Thymus (tissue), 14 donors: ENCODE measurements at places on chromosomes 2 and 18. TPM values are rescaled to one million over a fixed set of nuclear protein-coding genes. Genes with fewer than 3 reads are reported as not detected.
A peak's percentile ranks its signal among the peaks of the same experiment; 100 is the strongest.

DNA sequence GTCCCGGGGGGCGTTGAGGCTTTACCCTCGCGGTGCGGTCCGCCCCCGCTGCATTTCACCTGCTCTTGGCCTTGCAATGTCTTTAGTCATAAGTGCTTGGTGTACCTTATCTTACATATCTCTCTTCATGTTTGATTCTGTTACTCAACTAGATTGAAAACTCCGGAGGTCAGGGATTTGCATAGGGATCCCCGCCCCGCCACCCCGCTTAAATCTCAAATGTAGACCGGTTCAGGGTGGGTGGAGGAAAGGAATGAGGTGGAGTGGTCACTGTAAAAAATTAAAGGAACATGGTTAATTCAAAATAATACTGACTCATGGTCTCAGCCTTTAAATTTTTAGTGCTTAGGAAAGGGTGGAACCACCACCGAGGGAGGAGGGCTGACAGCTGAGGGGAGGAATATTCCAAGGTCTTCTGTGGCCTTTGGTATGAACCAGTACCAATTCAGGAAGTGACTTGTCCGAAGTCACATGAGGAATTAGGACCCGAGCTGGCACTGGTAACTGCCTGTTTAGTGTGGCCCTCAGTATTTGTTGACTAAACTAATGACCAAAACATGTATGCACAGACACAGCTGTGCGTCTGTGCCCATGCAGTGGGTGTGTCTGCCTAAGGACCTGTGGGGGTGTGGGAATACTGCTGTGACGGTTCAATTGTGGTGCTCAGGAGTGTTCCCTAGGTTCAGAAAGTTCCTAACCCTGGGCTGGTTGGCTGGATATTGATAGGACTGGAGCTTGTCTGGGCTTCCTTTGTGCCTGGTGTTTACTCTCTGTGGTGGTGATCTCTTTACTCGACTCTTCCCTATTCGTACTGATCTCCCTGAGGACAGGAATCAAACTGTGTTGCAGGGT, 1.0 kb downstream of the PLEKHB2 start:
- H3K36me3 ChIP-seq: peaks cover 5% of the 10 kb centered on the region
- peak overlapping the region; percentile 87 for H3K27ac ChIP-seq
- peaks cover 22% of the 10 kb centered on the region for H3K4me1 ChIP-seq
- H3K4me3 ChIP-seq: peak overlapping the region; percentile 99

The PROC gene
- 0.71 TPM for total RNA-seq

- H3K27me3 ChIP-seq: peaks cover 24% of the 10 kb centered on the region
- no peak for DNase-seq
- H3K4me3 ChIP-seq: no peak overlapping the region
- no peaks in the 10 kb centered on the region for H3K36me3 ChIP-seq
These were observed 171.2 kb downstream of the SP3 start for GRCh38 chr2:173793709-173794565.

DNA sequence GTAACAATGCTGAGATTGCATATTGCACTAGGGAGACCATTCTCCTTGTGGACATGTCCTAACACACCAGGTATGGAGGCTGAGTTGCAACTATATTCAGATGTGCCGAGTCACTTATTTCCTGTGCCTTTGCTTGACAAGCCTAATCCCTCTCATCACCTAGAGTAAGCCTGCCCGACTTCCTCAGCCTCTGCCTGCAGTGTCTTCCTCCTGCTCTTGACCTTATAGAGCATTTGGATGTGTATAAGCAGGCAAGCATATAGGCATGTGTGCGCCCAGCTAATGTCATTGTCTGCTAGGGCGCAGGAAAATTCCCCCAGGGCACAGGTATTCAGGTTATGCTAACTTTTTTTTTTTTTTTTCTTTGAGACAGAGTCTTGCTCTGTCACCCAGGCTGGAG, 316.9 kb downstream of the CDH2 start:
- no peaks in the 10 kb centered on the region for H3K4me1 ChIP-seq
- DNase-seq: no peak

- no peaks in the 10 kb centered on the region for H3K27me3 ChIP-seq
- H3K4me1 ChIP-seq: peaks cover 5% of the 10 kb centered on the region
- H3K4me3 ChIP-seq: no peak overlapping the region
- no peak overlapping the region for H3K27ac ChIP-seq
- no peaks in the 10 kb centered on the region for H3K36me3 ChIP-seq
These were observed 33.9 kb upstream of the DARS1 start for GRCh38 chr2:136019306-136019705.

DNA sequence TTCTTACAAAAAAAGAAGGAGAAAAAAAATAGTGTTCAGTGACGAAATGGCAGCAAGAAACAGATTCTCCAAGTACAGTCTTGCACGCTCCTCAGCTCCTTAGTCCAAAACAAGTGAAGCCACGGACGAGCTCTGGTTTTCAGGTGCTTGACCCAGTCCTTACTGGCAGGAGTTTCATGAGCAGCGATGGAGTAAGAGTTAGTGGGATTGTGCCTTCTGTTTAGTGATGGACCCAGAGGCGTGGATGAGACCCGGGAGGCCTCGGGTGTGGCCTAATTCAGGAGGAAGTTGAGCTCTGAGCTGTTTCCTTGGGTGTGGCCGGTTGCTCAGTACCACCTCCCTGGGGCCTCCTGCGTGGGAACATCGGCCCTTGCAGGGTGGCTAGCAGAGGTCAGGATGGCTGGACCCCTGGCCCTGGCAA, 52.0 kb downstream of the KIF5C start:
- no peak overlapping the region for H3K27ac ChIP-seq
- no peaks in the 10 kb centered on the region for H3K27me3 ChIP-seq
- DNase-seq: no peak
- H3K4me1 ChIP-seq: no peaks in the 10 kb centered on the region

The SP9 gene
- not detected for total RNA-seq

GRCh38 chr2:210435439-210435838, 41.1 kb downstream of the LANCL1 start:
- no peaks in the 10 kb centered on the region for H3K4me1 ChIP-seq
- H3K4me3 ChIP-seq: no peak overlapping the region
- no peak overlapping the region for H3K27ac ChIP-seq
- H3K36me3 ChIP-seq: peaks cover 13% of the 10 kb centered on the region
- no peaks in the 10 kb centered on the region for H3K27me3 ChIP-seq

The RNF144A gene
- total RNA-seq: 8.9 TPM

GRCh38 chr2:138432971-138433370, 68.6 kb upstream of the SPOPL start:
- no peaks in the 10 kb centered on the region for H3K4me1 ChIP-seq
- H3K27me3 ChIP-seq: no peaks in the 10 kb centered on the region
- no peak overlapping the region for H3K27ac ChIP-seq
- DNase-seq: no peak
